Naive thymus-derived CD4-positive, alpha-beta T cell (primary cell): ENCODE measurements at places on chromosomes 1 and 21. TPM values are rescaled to one million over a fixed set of nuclear protein-coding genes. Genes with fewer than 3 reads are reported as not detected.

The CLCA2 gene
- not detected for polyA plus RNA-seq

- H3K36me3 ChIP-seq = no peaks in the 10 kb centered on the region
- no peaks in the 10 kb centered on the region for H3K27me3 ChIP-seq
- DNase-seq = no peak
- H3K4me3 ChIP-seq = no peak overlapping the region
- no peak overlapping the region for H3K27ac ChIP-seq
Observed at GRCh38 chr1:55747408-55747841, 532.3 kb upstream of the USP24 start.

The EPHA8 gene
- polyA plus RNA-seq = not detected

The UBXN10 gene
- 0.03 TPM for polyA plus RNA-seq

- H3K4me3 ChIP-seq = no peak overlapping the region
- no peaks in the 10 kb centered on the region for H3K36me3 ChIP-seq
- no peak for DNase-seq
Observed at GRCh38 chr1:17012775-17013490, 1.2 kb upstream of the ATP13A2 start.

The BTG2 gene
- polyA plus RNA-seq = 211 TPM

The TENT5C gene
- 1.6 TPM for polyA plus RNA-seq

The MPC2 gene
- polyA plus RNA-seq = 86.9 TPM

GRCh38 chr1:59156526-59157199, 140.2 kb upstream of the FGGY start:
- no peak overlapping the region for H3K27ac ChIP-seq
- no peak for DNase-seq
- no peaks in the 10 kb centered on the region for H3K27me3 ChIP-seq
- H3K4me1 ChIP-seq = no peaks in the 10 kb centered on the region

- no peak for DNase-seq
- H3K36me3 ChIP-seq = no peaks in the 10 kb centered on the region
- no peaks in the 10 kb centered on the region for H3K4me1 ChIP-seq
- H3K27ac ChIP-seq = no peak overlapping the region
- no peak overlapping the region for H3K4me3 ChIP-seq
- H3K27me3 ChIP-seq = peaks cover 17% of the 10 kb centered on the region
Observed at GRCh38 chr1:228003461-228004330, 3.1 kb upstream of the WNT3A start.

- H3K36me3 ChIP-seq = no peaks in the 10 kb centered on the region
- no peak for DNase-seq
- H3K4me1 ChIP-seq = no peaks in the 10 kb centered on the region
- H3K27me3 ChIP-seq = peaks cover 5% of the 10 kb centered on the region
Observed at GRCh38 chr1:115245227-115245626, 92.8 kb downstream of the NGF start.

The RBM15 gene
- polyA plus RNA-seq = 15.5 TPM

The PRDM16 gene
- not detected for polyA plus RNA-seq

- no peaks in the 10 kb centered on the region for H3K4me1 ChIP-seq
- H3K4me3 ChIP-seq = no peak overlapping the region
- no peak overlapping the region for H3K27ac ChIP-seq
Observed at GRCh38 chr1:93015590-93015989, 54.3 kb upstream of the DIPK1A start.

DNA sequence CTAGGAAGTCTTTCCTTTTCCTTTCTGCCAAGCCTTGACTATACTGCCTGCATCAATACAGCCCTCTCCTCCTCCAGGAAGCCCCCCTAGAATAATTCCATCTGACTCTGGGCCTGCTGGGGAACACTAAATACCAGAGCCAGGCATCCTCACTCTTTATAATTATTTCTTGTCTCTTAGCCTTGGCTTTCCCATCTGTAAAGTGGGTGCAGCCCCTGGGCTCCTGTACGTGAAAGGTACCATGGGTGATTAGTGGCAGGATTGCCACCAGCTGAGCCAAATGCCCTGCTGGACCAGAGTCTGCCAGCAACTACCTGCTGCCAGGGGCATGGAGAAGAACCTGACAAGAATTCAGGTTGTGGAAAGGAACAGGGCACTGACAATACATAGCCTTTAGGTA, 58.7 kb downstream of the LGR6 start:
- no peak overlapping the region for H3K4me3 ChIP-seq
- H3K36me3 ChIP-seq = no peaks in the 10 kb centered on the region
- DNase-seq = no peak
- H3K4me1 ChIP-seq = no peaks in the 10 kb centered on the region

- DNase-seq = no peak
- H3K4me3 ChIP-seq = no peak overlapping the region
- no peaks in the 10 kb centered on the region for H3K36me3 ChIP-seq
- no peak overlapping the region for H3K27ac ChIP-seq
- H3K4me1 ChIP-seq = no peaks in the 10 kb centered on the region
Observed at GRCh38 chr1:16189003-16189402, 23.4 kb downstream of the ARHGEF19 start.

GRCh38 chr1:233730380-233730779, 116.5 kb downstream of the KCNK1 start:
- no peak for DNase-seq
- H3K4me3 ChIP-seq = no peak overlapping the region
- no peak overlapping the region for H3K27ac ChIP-seq
- no peaks in the 10 kb centered on the region for H3K4me1 ChIP-seq

DNA sequence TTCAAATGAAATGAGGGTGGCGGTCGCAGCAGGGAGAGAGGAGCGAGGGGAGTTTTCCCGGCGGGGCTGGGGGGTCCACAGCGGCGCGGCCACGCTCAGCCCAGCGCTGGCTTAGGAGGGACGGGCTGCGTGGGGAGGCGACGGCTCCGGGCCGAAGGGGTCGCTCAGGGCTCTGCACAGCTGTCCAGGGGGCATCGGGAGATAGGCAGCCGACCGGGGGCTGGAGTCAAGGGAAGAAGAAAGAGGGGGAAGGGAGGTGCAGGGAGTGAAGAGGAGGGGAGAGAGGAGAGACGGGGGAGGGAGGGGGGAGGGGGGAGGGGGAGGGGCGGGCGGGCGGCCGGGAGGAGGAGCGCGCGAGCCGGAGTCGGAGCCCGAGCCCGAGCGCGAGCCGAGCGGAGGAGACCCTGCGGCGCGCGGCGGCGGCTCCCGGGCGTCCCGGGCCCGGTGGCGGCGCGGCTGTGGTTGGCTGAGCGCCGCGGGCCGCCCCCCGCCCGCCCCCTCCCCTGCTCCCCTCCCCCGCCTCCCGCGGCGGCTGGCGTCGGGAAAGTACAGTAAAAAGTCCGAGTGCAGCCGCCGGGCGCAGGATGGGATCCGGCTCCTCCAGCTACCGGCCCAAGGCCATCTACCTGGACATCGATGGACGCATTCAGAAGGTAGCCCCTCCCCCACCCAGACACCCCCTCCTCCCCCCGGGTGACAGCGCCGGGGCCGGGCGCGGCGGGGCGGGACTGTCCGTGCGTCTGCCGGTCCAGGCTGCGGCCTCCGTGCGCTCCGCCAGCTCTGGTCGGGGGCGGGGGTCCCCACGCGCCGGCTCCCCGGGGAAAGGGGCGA, at the start of gene PDE9A:
TSS of gene PDE9A (plus strand) at position 391 of the 831 bp plus-strand sequence. CDS start at position 585, 194 bp downstream.
- H3K27me3 ChIP-seq = peaks cover 4% of the 10 kb centered on the region
- no peaks in the 10 kb centered on the region for H3K4me1 ChIP-seq
- H3K27ac ChIP-seq = peak within 1 kb of the TSS; percentile 67
